ENCODE measurements at places on chromosomes 16 and 17. TPM values are rescaled to one million over a fixed set of nuclear protein-coding genes. Genes with fewer than 3 reads are reported as not detected.

The KCNJ12 gene
- total RNA-seq: 1.7 TPM

The KLHL36 gene
- 106 TPM for total RNA-seq

The CCDC154 gene
- total RNA-seq: 1.4 TPM

The MPP3 gene
- total RNA-seq: 9.2 TPM

The RSKR gene
- 3.3 TPM for total RNA-seq

The CXCL16 gene
- total RNA-seq: 0.58 TPM

The KRT33A gene
- not detected for total RNA-seq

The C16orf46 gene
- total RNA-seq: not detected

The TRPV3 gene
- total RNA-seq: 2.0 TPM

The ARMC5 gene
- total RNA-seq: 8.4 TPM

The KRTAP9-4 gene
- total RNA-seq: not detected

The GP1BA gene
- not detected for total RNA-seq

The TSPAN10 gene
- 0.58 TPM for total RNA-seq

The CWC25 gene
- total RNA-seq: 6.8 TPM

The LGALS9C gene
- total RNA-seq: not detected

The SCNN1G gene
- total RNA-seq: not detected

The AANAT gene
- total RNA-seq: not detected

The NDEL1 gene
- total RNA-seq: 57.3 TPM

The CCDC144A gene
- 5.0 TPM for total RNA-seq

The SAP30BP gene
- 52.9 TPM for total RNA-seq

The KRT33B gene
- under 0.01 TPM for total RNA-seq

The TBC1D3G gene
- total RNA-seq: not detected

The CACNG4 gene
- not detected for total RNA-seq

The KCNH6 gene
- total RNA-seq: not detected

The PIRT gene
- total RNA-seq: not detected

The FSCN2 gene
- total RNA-seq: 5.1 TPM

The NPIPB13 gene
- 0.58 TPM for total RNA-seq

The KRTAP3-1 gene
- total RNA-seq: not detected

The FADS6 gene
- total RNA-seq: not detected

The NPIPA5 gene
- not detected for total RNA-seq

The APRT gene
- total RNA-seq: 76.3 TPM

The CTRB1 gene
- not detected for total RNA-seq

The CD300H gene
- total RNA-seq: not detected

The SCN4A gene
- under 0.01 TPM for total RNA-seq

The KRT35 gene
- not detected for total RNA-seq

The ADAD2 gene
- total RNA-seq: not detected

The ACACA gene
- total RNA-seq: 31.1 TPM

The ZNF205 gene
- total RNA-seq: 13.8 TPM

The DOC2B gene
- total RNA-seq: 0.19 TPM

The LITAFD gene
- not detected for total RNA-seq

The GINS3 gene
- 1.4 TPM for total RNA-seq

The PLA2G10 gene
- not detected for total RNA-seq

The DPEP3 gene
- not detected for total RNA-seq

The GCGR gene
- total RNA-seq: not detected

The EVPLL gene
- not detected for total RNA-seq

Data from regular cardiac myocyte (primary cell).